ENCODE measurements at places on chromosomes 4 and X. TPM values are rescaled to one million over a fixed set of nuclear protein-coding genes. Genes with fewer than 3 reads are reported as not detected.
A peak's percentile ranks its signal among the peaks of the same experiment; 100 is the strongest.

DNA sequence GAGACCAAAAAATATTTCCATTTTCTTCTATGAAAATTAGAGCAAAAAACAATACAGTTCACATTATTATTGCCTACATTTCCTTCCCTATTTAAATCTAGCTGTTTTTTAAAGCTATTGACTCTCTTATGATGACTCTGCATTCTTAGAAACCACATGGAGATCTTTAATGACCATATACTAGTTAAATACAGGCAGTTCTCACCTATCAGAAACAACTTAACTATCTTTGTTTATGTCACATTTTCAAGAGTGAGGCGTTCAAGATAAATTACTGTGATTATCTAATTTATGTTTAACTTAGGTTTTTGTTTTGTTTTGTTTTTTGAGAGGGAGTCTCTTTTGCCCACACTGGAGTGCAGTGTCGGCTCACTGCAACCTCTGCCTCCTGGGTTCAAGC lies 3.0 kb downstream of the CISD2 start:
- peak overlapping the region; percentile 21 for H3K27ac ChIP-seq
- no peak for DNase-seq
- peaks cover 6% of the 10 kb centered on the region for H3K36me3 ChIP-seq
- H3K4me1 ChIP-seq = peaks cover 36% of the 10 kb centered on the region
- no peak overlapping the region for H3K4me3 ChIP-seq
- H3K27me3 ChIP-seq = no peaks in the 10 kb centered on the region

- peaks cover 56% of the 10 kb centered on the region for H3K4me1 ChIP-seq
- H3K36me3 ChIP-seq = peaks cover 6% of the 10 kb centered on the region
- no peak for DNase-seq
- no peak overlapping the region for H3K4me3 ChIP-seq
- no peaks in the 10 kb centered on the region for H3K27me3 ChIP-seq
- peak overlapping the region; percentile 29 for H3K27ac ChIP-seq
Observed at GRCh38 chr4:87018753-87019152, 83.9 kb downstream of the AFF1 start.

DNA sequence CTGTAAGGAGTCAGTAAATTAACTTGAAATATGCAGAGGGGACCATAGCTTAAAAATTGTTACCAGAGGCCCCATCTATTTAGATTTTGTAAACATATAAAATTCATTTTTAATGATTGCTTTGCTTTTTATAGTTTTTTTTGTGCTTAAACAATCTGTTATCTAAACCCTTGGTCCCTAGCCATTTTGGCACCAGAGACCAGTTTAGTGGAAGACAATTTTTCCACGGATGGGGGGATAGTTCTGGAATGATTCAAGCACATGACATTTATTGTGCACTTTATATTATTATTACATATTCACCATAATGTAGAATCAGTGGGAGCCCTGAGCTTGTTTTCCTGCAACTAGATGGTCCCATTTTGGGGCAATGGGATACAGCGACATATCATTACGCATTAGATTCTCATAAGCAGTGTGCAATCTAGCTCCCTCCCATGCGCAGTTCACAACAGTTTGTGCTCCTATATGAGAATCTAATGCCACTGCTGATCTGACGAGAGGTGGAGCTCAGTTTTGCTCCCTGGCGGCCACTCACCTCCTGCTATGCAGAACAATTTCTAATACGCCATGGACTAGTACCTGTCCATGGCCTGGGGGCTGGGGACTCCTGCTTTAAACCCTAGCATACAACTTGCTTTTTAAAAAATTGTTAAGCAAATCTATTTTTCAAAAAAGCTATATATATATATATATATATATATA lies 5.9 kb downstream of the ZXDA start:
- DNase-seq = no peak
- peaks cover 12% of the 10 kb centered on the region for H3K4me1 ChIP-seq
- H3K27me3 ChIP-seq = no peaks in the 10 kb centered on the region
- H3K27ac ChIP-seq = peak overlapping the region; percentile 41
- H3K4me3 ChIP-seq = no peak overlapping the region

DNA sequence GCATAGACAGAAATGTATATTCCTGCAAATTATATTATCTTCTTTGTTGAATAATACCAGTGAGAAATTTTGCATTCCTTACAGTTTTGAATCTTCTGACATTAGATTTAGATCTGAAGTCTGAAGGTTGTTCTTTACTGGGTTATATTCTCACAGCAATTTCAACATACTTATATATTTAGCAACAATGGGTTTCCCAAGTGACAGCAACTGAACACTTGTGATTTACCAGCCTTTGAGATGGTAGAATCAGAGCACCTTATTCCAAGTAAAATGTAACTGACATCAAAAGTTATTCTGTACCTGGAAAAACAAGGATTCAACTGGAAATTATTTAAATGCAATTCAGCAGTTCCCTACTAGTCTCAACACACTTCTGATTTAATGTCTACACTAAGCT lies 66.0 kb downstream of the RELL1 start:
- H3K27me3 ChIP-seq = no peaks in the 10 kb centered on the region
- peaks cover 17% of the 10 kb centered on the region for H3K4me1 ChIP-seq
- no peak for DNase-seq
- no peaks in the 10 kb centered on the region for H3K36me3 ChIP-seq
- no peak overlapping the region for H3K4me3 ChIP-seq
- no peak overlapping the region for H3K27ac ChIP-seq

DNA sequence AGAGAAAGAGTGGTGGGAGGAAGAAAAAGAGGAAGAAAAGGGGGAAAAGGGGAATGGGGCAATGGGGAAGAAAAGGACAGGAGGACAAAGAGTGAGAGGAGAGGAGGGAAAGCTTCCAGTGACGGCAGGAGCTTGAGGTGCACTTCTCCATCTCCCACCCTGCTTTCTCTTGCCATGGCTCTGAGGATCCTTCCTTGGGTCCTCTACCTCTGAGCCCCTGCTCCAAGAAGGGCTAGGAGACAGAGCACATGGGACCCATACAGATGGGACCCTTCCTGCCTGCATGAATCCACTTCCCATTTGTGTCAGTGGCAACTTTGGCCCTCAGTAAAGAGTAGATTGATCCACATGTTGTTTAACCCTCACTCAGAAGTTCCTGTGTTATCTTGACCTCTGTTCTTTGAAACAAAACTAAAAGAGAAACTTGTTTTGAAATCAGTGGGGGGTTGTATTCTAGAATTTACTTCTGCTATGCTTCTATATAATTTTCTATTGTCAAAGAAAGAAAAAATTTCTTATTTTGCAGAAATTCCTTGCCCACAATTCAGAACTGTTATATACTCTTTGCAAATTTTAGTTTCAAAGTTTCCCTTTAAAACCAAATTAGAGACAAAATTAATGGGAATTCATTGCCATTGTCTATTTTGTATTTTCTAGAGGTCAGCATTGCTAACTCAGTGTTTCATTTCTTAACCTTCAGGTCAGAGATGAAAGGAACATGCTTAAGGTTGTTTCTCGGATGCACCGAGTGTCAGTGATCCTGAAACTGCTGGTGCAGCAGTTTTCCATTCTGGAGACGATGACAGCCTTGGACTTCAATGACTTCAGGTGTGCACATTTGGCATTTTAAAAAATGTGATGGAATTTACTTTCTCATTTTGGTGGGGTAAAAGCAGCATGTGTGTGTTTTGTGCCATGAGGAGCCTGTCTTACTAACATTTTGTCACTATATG lies 5.0 kb downstream of the TDO2 start:
- H3K36me3 ChIP-seq = no peaks in the 10 kb centered on the region
- H3K4me1 ChIP-seq = no peaks in the 10 kb centered on the region
- peaks cover 16% of the 10 kb centered on the region for H3K27me3 ChIP-seq
- no peak for DNase-seq
- no peak overlapping the region for H3K4me3 ChIP-seq

The AFM gene
- total RNA-seq = not detected

The IQCM gene
- not detected for total RNA-seq

The KIF4A gene
- 0.23 TPM for total RNA-seq

The VCX3B gene
- total RNA-seq = not detected

All from T-helper 17 cell (primary cell).